ENCODE measurements at places on chromosomes 6 and 20.

GRCh38 chr6:14799928-14800327, 445.9 kb upstream of the JARID2 start:
- peak; percentile 77 for DNase-seq

GRCh38 chr6:119848696-119849095, 499.1 kb upstream of the MAN1A1 start:
- no peak for DNase-seq

- no peak for DNase-seq
These were observed 43.3 kb downstream of the SULF2 start for GRCh38 chr20:47741669-47742608.

DNA sequence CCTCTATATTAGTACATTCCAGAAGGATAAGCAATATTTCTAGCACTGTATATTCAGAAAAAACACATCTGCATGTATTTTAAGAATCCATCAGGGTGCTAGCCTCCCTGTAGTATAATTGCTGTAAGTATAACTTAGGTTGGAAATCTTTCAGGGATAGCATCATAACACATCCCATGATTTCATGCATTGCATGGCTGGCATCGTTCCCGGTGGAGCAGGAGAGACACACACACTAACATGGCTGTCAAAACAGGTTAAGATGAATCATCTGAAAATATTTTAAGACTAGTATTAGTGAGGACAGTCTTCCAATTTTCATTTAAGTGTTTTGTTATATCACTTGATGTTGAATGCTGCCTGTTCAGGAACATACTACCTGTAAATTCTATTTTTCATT, 32.1 kb upstream of the CENPW start:
- no peak for DNase-seq

DNA sequence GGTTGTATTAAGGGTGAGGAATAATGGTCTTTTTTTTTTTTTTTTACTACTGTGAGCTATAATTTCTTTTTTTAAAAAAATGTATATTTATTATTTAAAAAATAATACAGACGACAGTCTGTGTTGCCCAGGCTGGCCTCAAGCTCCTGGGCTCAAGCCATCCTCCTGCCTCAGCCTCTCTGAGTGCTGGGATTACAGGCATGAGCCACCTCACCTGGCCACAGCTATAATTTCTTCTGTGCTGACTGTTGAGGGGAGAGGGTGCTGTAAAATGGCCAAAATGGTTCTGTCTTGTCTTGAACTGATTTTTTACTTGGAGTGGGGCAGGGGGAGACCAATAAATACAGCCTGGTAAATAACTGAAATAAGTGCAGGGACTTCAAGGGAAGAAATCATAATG, 3.6 kb downstream of the SRSF3 start:
- no peak for DNase-seq

GRCh38 chr6:112337209-112337638, 9.9 kb upstream of the RFPL4B start:
- DNase-seq, result peak; percentile 40

DNA sequence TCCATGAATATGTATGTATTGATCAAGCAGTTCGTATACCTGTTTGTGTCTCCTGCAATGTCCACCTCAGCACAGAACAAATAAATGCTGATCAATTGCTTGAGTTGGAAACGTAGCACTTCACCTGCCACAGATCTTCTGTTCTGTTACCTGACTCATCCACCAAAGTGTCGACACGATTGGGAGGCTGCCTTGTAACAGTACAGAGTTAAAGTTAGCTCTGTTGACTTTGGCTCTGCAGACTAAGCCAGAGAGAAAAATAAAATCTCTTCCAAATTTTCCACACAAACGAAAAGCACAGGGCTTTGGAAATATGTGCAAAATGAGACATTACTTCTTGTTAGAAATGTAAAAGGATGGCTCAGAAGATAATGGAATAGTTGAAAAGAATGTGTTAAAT, 245.4 kb downstream of the NRN1 start:
- no peak for DNase-seq

DNA sequence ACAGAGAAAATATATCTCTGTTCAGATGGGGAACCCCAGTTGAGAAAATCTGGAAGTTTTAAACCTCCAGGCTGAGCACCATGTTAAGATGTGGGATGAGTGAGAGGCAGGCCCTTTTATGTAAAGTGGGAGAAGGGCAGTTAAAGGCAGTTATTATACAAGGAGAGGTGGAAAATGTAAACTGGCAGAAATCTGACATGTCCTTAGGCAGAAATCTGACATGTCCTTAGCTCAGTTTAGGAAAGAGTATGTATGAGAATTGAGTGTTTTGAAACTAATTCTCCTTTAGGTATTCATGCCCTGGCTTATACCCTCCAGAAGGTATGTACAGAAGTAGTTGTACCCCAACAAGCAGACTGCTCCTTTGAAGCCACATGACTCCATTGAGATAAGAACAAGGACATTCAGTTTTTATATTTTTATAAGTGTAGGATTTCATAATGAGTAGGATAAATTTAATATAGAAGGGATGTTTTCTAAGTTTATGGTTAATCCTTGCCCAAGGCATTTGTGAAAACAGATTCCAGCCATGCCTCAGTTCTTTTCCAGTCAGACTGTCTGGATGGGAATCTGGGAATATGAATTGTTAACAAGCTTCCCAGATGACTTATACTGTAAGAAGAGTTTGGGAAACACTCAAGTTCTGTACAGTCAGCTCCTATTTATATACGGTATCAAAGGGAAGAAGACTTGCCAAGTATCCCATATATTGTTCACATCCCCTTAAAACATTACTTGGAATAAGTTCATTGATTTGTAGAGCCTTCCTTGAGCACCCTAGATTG, 87.7 kb downstream of the SCAND1 start:
- DNase-seq, result no peak

DNA sequence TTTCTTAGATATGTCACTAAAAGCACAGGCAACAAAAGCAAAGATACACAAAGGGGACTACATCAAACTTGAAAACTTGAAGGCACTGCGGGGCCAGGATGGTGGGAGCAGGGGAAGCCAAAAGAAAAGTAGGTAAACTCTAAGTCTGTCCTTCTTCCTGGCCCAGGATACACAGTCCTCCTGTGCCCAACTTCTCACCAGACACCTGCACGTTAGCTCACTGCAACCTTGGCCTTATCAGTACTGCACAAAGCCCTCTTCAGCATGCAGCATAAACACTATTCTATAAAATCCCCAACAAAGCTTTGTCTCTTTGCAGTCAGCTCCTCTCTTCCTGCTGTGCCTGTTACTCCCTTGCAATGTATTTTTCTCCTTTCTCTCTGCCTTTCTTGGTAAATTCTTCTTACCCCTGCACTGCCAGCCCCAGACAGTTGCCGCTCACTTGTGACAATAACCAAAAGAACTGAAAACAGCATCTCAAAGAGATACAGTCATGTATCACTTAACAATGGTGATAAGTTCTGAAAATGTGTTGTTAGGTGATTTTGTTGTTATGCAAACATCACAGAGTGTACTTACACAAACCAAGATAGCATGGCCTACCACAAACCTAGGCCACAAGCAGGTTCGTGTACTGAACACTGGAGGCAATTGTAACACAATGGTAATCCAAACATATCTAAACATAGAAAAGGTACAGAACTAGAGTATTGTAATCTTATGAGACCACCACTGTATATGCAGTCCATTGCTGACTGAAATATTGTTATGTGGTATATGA, 51.2 kb downstream of the NINL start:
- no peak for DNase-seq

DNA sequence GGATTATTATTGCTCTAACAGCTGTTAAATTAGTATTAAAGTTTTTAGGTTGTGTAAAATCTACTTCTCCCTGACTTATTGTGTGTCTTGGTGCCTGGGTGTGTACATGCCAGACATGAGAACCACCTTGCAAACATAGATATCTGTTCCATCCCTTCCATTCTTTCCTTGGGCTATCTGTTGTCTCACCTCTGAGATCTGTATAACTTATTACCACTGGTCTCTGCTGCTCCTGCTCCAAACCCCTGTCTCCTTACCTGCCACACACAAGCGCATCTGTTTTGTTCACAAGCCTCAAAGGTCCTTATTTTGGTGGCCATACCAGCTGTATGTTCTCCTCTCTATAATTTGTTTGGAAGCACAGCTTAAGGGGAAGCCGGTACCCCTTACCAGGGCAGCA, 2.5 kb downstream of the LRRC1 start:
- no peak for DNase-seq

- DNase-seq, result no peak
These were observed 69.1 kb downstream of the FOXA2 start for GRCh38 chr20:22515264-22515663.

DNA sequence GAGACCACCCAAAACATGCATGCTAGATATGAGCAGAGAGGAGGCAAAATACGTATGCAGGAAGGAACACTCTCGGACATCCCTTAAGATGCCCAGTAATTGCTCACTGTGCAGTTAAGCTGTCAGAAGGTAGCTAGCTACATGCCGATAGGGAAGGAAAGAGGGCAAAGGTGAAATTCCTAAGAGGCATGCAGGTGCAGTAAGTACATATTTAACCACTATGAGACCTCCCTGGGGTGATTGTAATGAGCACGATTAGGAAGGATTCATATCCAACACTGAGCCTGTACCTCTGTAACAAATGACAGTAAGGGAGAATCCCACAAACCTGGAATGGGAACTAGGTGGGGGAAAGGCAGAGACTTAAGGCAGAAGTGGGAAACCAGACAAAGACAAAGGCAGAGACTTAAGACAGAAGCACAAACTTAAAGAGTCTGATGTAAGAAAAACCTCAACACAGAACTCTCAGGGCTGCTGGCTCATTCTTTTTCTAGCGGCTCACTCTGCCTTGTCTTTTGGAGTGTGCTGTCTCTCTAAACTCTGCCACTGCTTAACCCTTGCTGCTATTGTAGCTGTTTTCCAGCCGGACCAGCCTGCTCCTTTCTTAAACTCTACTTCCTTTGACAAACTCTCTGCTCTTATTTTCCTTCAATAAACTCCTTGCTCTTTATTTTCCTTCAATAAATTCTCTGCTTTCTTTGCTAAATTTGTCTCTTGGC, 148.1 kb downstream of the UBE3D start:
- DNase-seq, result no peak

DNA sequence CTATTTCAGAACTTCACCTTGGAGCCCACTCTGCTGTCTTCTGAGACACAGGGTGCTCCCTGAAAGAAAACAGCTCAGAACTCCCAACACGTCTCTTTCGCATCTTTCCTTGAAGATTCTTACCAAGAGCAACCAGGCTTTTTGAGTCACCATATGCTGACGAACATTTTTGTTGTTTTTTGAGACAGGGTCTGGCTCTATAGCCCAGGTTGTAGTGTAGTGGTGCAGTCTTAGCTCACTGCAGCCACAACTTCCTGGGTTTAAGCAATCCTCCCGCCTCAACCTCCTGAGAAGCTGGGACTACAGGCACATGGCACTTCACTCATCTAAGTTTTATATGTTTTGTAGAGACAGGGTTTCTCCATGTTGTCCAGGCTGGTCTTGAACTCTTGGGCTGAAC, 68.5 kb downstream of the TRMT11 start:
- no peak for DNase-seq

DNA sequence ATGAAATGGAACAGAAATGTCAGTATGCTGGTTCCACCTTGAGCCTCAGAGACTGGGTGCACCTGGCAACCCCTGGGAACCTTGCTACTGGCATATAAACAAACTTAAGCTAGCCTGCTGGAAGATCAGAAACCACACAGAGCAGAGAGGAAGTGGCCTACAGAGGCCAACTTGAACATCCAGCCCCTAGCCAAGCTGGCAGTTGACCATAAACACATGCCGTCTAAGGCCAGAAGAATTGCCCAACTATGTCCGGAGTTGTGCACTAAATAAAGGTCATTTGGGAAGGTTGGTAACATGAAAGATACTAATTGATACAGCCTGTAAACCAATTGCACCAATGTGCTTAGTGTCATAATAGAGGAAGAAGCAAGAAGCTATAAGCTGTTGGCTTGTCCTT, 266.6 kb upstream of the BTBD3 start:
- no peak for DNase-seq

GRCh38 chr20:18019068-18019467, 38.6 kb downstream of the OVOL2 start:
- DNase-seq, result no peak

DNA sequence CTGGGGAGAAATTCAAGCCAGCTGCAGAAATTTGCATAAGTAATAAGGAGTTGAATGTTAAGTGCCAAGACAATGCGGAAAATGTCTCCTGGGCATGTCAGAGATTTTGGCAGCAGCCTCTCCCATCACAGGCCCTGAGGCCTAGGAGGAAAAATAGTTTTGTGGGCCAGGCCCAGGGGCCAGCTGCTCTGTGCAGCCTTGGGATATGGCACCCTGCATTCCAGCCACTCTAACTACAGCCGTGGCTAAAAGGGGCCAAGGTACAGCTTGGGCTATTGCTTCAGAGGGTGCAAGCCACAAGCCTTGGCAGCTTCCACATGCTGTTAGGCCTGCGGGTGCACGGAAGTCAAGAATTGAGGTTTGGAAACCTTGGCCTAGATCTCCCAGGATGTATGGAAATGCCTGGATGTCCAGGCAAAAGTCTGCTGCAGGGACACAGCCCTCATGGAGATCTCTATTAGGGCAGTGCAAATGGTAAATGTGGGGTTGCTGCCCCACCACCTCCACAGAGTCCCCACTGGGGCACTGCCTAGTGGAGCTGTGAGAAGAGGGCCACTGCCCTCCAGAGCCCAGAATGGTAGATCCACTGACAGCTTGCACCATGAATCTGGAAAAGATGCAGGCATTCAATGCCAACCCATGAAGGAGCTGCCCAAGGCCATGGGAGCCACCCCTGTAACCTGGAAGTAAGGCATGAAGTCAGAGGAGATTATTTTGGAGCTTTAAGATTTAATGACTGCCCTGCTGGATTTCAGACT, 126.5 kb downstream of the DTNBP1 start:
- no peak for DNase-seq

GRCh38 chr6:114342086-114342825, 567 bp downstream of the HS3ST5 start:
- peak; percentile 25 for DNase-seq
